Stimulated activated CD4-positive, alpha-beta T cell treated with anti-CD3 and anti-CD28 coated beads, Interleukin-15, amount 100 ng/mL, for 48 hours (primary cell): ENCODE measurements at places on chromosomes 5 and 9.

DNA sequence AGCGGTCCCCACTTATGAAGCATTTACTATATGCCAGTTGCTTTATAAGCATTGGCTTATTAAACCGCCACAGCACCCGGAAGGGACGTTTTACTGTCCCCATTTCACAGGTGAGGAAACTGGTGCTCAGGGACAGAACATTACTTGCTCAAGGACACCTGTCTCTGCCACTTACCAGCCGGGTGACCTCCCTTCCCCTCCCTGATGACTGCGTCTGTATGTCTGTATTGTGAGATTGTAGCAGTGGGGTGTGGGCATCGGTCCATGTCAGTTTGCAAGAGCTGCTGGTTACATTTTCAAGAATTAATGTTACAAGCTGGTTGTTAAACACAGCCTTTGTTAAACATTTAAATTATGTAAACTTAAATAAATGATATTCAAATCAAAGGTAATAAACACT is 77.6 kb upstream of the LMX1B start:
- DNase-seq: no peak

- DNase-seq: no peak
These were observed 82.1 kb downstream of the HRH2 start for GRCh38 chr5:175740014-175740413.

GRCh38 chr9:27094640-27095298 is 14.3 kb upstream of the TEK start:
- no peak for DNase-seq

DNA sequence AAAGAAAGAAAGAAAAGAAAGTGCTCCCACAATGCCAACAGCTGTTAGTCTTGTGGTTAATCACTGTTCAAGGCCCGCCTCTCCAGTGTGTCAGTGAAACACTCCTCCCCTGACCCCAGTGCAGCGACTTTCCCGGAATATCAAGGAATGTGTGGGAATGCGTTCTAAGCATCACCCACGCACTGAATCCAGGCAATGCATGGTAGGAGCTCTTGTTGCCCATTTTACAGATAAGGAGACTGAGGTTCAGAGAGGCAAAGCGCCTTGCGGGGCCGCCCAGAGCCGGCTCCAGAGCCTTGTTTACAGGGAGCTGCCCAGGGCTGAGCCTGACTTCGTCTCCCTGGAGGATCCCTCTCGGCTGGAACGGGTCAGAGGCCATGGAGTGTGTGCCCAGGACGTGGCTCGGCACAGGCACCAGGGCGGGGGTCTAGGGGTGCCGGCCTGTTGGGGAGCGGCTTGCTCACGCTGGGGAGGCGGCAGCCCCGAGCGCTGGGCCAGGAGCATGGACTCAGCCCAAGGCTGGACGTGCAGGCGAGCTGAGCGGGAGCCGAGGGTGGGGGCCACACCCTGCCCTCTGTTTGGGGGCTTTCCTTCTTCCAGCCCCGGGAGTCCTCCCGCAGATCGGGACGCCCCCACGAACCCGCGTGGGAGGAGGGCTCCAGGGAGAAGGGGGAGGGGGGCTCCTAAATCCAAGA is 823 bp downstream of the ST6GALNAC6 start:
- no peak for DNase-seq

DNA sequence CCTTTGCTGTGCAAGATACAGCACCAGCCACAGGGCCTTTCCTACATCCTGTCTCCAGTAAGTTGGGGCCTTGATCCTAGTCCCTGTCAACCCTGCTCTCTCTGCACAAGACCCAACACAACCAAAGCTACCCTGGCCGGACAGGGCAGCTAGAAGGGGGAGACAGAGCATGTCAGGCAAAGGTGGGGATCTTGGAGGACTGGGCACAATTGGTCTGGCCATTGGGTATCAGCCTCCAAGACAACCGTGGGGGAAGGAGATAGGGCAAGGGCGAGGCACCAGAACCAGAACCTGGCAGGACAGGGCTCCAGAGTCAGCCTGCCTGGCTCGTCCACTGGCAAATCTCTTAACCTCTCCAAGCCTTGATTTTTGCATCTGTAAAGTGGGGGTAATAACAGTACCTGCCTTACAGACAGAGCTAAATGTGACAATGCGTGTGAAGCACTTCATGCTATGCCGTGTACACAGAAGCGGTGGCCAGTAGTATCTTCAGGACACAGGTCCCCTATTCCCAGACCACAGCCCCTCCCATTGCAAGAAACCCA is 51.6 kb upstream of the CDKN2AIPNL start:
- DNase-seq: no peak
